ENCODE measurements at places on chromosomes 4 and X.

DNA sequence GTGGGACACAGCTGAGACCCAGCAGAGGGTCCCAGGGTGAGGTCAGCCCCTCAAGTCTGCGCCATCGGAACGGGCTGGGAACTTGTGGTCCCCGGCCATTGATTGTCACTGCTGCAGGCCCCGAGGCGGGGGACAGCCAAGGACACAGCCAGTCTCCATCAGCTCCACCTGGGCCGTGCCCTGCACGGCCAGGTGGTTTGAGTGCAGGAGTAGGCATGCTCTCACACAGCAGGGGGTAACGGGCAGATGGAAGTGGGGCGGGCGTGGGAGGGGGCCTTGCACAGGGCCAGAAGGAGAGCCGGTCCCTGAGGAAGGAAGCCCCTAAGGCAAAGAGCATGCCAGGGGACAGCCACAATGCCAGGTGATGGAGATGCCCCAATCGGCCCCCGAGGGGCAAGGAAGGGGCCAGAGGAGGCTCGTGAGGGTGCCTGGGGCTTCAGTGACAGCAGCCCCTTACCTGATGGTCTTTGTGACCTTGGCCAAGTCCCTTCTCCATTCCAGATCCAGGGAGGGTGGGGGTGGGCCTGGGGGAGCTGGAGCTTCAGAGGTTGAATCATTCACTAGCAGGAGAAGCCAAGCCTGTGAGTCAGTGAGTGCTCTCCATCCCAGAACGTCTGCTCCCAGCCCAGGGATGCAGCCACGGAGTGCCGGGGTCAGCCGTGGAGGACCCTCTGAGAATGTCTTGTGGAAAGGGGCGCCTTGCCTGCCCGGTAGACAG is 2.3 kb downstream of the ATP2B3 start:
- DNase-seq = no peak

DNA sequence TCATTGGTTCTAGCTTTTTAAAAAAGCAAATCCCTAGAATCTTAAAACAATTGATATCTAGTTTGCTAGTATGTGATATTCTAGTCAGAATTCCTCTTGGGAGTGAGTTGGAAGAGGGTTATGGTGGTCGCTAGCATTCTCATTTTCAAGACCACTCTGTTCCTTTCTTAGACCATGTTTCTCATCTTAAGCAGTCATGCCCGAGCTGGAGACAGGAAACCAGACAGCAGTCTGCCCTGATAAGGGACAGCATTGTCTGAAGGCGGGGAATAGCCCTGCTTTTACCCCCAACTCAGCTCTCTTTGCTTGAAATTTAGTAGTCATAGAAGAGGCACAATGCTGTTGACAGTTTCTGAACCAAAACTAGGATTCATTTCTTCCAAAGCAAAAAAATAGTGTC is 5.2 kb downstream of the KLF3 start:
- DNase-seq = no peak

- no peak for DNase-seq
Observed at GRCh38 chrX:38895775-38896174, 94.5 kb downstream of the MID1IP1 start.

DNA sequence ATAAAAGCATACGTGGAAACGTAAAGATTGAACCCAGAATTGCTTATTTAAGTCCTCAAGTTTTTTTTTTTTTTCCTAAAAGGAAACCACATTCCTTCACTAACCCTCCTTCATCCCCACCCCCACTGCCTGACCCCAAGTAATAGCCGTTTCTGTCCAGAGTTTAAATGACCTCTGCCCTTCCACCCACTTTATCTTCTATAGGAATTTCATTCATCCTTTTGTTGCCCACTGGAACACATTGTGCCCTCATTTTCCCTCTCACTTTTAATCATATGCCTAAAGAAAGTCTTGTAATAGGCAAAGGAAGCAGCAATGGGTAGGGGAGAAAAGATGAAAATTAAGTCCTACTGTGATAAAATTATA is 62.7 kb downstream of the SH3RF1 start:
- DNase-seq = no peak

- no peak for DNase-seq
Observed at GRCh38 chrX:68988865-68989264, 160.0 kb downstream of the EFNB1 start.

DNA sequence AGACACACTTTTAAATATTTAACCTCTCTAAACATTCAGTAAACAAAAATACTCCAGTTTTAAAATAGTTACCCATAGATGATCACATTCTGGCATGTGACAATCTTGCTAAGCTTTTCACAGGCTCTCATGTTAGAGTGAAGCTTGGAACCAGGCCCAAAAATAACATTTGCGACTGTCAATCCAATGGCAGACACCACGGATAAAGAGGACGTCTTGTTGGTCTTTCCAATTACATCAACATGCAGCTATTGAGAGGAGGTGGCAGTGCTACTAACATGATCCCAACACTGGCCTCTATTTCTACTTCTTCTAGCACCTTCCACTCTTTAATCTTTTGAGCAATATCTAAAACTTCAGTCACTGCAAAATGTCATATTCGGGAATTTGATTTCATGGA is 970.8 kb upstream of the TENM3 start:
- DNase-seq = no peak

DNA sequence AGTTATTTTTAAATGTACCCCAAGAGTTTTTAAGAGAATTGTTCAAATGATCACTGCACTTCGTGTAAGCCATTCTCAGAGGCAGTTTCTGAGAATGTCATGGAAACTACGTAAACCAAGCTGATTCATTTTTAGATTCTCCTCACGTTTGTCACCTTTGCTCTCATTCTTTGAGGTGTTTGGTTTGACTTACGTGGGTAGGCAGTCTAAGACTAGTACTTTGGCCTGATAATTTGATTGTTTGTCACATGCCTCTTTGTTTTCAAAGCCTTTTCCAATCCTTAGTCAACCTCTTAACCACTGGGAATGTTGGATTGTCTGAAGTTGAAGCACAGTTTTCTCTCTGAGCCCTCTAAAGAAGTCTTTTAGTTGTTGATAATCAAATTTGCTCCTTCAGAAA is 10.5 kb downstream of the SEPTIN11 start:
- DNase-seq = no peak

GRCh38 chr4:185134307-185134869 is 8.7 kb upstream of the SLC25A4 start:
- DNase-seq = peak; percentile 48

GRCh38 chr4:85152480-85152879 is 186.0 kb upstream of the WDFY3 start:
- DNase-seq = no peak

- no peak for DNase-seq
Observed at GRCh38 chr4:142416121-142416520, 430.0 kb downstream of the INPP4B start.

DNA sequence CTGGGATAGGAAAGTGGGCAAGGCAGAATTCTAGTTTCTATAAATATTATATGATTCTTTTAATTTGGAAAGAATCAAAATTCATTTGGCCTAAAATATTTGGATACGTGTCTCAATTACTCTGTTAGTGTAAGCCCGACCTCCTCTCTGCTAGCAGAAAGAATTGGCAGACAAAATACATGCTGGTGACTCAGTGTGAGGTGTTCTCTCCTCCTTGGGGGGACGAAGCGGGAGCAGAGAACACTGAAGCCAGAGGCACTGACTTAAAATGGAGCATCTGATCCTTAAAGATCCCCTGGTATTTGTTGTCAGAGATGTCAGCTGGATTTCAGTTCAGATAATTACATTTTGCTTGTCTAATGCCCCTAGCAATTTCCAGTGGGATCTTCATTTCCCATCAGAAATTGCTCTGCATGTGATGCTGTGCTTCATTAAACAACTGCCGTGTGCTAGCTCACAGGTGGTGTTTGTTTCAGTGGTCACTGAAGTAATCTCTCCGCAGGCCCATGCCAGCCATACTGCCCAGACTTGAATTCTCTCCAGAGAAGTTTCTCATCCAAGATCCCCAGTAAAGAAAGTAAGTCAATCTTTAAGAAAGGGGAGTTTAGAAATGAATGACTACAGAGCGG is 188.7 kb upstream of the TLL1 start:
- no peak for DNase-seq

- DNase-seq = no peak
Observed at GRCh38 chr4:2180410-2180809, 61.5 kb downstream of the HAUS3 start.

GRCh38 chr4:41414412-41414779 is 123.6 kb upstream of the LIMCH1 start:
- no peak for DNase-seq

DNA sequence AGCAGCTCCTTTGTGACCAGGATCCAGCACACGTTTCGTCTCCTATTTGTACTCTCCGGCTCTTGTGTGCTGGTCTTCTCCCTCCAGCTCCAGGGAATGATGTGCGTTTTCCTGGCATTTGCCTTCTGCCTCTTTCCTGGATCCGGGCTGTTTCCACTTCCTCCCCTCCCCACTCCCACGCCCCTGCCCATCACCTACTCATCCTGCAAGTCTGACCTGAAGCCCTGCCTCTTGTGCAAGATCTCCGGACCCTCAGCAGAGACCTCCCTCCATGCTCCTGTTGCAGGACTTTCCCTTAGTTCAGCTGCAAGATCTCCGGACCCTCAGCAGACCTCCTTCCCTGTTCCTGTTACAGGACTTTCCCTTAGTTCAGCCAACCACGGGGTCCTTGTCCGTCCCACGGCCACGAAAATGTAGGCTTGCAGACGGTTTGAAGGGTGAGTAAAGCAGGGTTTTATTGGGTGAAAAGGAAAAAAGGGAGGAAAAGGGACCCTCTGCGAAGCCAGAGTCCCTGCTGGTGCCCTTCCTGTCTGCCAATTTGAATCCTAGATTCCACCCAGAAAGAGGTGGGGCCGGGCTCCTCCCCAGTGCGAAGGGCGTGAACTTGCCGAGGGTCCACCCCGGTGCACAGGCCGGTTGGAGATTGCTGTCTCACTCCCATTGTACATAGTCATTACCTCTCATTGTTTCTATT is 74.4 kb upstream of the IRF2 start:
- no peak for DNase-seq

- no peak for DNase-seq
Observed at GRCh38 chr4:87469390-87469789, 47.0 kb downstream of the NUDT9 start.

- DNase-seq = no peak
Observed at GRCh38 chrX:113412106-113412505, 571.5 kb upstream of the AMOT start.

DNA sequence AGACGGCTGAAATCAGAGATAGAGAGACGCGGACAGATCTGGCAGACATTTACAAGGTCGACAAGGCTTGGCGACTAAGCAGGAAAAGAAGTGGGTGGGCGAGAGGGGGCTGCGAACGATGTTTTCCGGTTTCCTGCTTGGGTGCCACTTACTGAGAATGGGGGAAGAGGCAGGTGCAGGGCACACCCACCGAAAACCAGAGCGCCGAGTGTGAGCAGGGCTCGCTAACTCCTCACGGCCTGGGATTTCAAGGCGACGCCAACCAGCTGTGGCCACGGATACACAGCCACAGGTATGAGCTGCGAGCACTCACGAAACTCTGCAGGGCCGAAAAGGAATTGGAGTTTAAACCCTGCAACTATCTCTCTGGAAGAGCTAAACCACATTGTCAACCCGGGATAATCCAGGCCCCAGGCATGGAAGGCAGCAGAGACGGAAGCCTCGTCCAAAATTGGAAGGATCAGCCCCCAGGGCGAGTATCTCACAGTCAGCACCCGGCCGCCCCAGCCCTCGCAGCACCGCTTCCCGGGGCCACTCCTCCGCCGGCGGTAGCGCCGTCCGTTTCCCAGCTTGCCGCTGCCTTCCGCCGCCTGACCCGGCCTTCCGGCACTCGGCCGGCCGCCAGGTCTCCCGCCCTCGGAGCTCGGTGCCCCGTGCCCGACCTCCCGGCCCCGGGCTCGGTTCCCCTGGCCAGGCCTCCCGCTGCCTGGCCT is 778 bp downstream of the CASP3 start:
- no peak for DNase-seq

- DNase-seq = no peak
Observed at GRCh38 chrX:101677028-101677427, 17.4 kb upstream of the ARMCX2 start.

- DNase-seq = peak; percentile 75
Observed at GRCh38 chrX:51893931-51894696, 691 bp downstream of the MAGED1 start.

GRCh38 chrX:67922966-67923365 is 379.1 kb downstream of the AR start:
- no peak for DNase-seq

DNA sequence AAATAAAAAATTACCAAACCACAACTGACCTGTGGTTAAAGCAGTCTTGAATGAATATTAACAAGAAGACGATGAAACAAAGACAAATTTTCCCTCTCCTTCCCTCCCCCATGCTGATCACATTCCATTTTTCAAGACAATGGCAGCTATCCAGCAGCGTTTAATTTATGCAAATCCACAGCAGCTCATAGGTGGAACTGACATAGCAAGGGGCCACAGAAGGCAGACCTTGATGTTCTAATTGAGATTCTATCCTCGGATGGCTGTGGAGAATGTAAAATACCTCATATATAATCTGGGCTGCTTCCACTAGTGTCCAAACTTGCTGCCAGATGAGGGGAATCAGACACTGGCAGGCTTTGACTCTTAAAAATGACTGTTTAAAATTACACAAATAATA is 211.5 kb downstream of the CHRDL1 start:
- no peak for DNase-seq

DNA sequence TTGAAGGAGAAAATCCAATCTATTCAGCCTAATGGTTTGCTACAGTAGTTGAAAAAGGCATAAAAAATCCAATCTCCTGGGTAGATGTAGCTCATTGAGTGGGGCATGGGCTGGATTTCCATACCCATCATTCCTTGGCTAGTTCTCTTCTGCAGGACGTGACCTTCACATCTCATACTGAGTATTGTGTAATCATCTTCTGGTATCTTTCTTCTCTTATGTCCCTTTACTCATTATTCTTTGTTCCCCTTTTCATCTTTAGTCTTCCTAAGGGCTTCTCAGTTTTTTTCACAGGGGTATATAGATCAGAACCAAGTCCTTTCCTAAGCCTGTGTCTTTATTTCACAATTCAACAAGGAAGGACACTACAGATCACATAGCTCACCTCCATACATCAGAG is 727.6 kb upstream of the MAGEB2 start:
- no peak for DNase-seq

- no peak for DNase-seq
Observed at GRCh38 chr4:86961605-86962295, 26.9 kb downstream of the AFF1 start.

GRCh38 chrX:39895218-39896110 is 202.3 kb downstream of the BCOR start:
- DNase-seq = no peak

DNA sequence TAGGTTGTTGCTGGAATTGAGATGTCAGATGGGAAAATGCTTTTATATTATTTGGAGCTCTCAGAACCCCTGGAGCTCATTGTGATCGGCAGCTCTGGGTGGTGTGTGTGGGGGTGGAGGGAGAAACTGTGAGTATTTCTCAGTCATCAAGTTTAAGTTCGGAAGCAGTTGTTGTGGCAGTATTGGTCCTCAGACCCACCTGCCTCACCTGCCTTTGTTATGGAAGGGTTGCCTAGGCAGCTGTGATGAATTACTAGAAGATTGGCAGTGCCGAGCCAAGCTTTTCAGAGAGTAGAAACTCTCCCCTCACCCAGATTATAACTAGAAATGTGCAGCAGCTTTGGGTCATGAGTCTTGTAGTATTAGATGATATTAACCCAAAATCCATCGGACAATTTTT is 9.5 kb downstream of the IGSF1 start:
- DNase-seq = no peak

Data from NCI-H1694 (cell line).